ENCODE measurements at places on chromosomes 2 and 18.

DNA sequence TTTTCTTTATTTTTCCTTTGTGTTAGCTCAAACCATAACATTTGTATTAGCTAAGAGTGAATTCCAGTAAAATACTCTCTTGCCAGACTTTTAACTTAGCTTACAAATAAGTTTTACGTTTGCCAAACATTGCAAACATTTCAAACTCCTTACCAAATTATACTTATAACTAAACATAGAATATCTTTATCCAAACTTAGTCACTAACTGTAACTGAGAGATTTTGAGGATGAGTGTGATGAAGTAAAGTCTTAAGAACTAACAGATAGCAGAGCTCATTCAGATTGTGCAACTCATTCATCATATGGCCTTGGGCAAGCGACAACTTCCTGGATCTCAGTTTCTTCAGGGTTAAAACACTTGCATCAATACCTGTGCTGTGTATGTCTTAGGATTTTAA lies 533.7 kb downstream of the TDRD15 start:
- no peak for DNase-seq

DNA sequence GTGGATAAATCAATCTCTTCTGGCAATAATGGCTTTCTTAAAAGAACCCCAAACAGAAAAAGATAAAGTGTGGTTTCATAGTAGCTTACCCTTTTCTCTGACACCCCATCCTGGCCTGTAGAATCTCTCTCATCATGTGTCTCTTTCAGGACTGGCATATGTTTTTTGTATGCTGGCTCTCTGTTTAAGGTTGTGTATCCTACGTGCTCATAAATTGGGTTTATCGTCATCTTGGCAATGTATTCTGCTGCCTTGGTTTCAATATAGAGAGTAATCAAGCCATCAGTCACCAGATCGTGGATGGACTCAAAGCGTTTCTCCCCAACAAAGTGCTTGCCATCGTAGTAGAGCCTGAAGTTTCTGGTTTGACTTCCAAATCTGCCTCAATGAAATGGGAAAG lies 113.5 kb upstream of the CHRNA1 start:
- DNase-seq = no peak

GRCh38 chr2:3587432-3587831 lies 7.5 kb upstream of the COLEC11 start:
- DNase-seq = no peak

DNA sequence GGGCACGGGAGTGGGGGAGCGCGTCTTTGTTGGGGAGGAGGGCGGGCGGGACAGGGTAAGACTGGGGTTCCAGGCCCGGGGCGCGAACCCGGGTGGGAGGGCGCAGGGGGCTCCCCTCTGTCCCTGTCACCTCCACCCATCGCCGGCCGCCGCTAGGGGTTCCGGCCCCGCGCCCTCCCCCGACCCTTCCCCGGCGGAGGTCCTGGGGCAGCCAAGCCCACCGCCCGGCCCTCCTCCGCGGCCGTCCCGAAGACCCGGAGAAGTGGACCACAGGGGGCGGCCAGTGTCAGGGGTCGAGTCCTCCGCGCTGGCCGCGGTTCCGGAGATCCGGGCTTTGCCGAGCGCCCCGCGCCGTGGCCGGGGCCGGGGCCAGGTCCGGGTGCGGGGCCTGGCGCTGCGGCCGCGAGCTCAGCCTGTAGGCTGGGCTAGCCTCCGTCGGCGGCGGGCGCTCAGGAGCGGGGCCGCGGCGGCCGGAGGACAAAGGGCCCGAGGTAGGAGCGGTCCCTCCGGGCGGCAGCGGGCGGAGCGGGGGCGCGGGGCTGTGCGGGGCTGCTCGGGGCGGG lies 16.6 kb upstream of the E2F6 start:
- DNase-seq = no peak

- no peak for DNase-seq
Measured at GRCh38 chr2:223854741-223855140, 17.4 kb upstream of the AP1S3 start.

DNA sequence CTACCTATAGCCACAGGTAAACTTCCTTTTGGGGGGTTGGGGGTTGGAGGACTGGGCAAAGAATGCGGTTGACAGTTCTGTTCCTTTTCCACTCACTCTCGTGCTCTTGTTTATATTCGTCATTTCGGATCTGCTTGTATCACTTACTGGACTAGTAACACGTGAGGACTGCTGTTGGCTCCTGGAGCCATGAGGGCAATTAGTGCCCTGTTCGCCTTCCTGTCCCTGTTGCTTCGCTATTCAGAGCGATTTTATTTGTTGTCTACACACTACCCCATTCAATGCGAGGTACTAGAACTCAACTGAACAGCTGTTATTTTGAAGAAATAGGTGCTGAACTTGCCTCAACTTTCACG lies 1.1 kb downstream of the KCNJ3 start:
- DNase-seq = no peak

GRCh38 chr18:13246591-13246990 lies 28.0 kb downstream of the LDLRAD4 start:
- no peak for DNase-seq

DNA sequence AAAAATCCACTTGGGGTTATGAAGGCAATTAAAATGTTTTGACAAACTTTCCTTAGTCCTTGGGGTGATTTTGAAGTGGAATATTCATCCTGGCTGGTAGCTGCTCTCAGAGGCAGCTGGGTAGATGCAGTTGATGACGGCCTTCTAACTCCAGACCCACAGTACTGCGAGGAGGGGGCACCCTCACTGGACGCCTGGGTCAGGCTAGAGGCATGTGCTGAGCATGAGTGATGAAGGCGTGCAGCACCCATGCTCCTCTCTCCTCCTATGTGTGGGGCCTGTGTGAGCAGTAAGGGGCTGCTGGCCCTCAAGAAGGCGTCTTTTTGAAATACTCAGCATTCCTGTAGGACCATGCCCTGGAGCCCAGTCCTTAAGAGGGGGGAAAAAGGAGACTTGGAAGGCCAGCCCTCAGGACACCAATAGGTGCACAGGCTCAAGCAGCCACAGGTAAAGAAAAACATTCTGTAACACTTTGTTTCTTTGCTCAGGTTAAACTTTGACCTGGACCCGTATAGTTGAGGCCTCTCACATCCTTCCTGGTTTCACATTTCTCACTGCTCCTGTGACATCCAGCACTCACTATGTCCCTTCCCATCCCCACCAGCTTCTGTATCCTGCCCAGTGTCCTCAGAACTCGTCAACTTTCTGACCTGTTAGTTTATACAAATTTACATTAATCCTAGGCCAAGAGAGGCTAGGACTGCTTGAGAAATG lies 64.4 kb downstream of the CD8B2 start:
- DNase-seq = no peak

DNA sequence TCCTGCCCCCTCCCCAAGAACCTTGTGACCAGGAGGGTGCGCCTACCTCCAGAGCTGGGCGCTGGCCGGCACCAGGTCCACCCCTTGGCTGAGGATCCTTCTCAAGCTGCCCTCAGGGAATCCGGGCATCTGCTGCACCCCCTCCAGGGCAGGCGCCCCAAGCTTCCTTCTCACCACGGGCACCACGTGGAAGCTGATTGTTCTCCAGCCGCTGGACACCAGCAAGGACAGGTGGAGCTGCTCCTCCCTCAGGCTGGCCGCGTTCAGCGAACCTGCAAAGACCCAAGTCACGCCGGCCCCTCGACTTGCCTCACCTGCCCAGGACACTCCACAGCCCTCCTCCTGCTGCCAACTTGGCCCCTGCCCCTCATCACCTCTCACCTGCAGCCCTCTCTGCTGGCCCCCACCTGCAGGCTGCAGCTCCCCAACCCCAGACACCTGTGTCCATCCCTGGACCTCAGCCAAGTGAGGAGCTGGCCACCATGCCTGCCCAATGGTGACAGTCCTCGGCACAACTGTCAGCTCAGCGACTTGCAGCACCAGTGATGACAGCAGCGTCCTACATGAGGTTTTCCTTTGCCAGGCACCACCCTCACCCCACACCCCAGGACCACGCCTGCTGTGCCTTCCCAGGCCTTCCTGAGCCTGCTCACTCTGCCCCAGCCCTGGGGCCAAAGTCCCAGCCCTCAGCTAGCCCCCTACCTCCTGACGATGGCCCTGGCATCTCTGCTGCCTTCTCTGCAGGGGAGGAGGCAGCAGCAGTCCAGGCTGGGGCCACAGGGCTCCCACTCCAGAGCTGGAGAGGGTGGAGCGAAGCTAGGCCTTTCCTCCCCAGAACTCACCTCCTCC lies 4.2 kb downstream of the MAB21L4 start:
- DNase-seq = no peak

Data from esophagus squamous epithelium (tissue), 5 donors.